Fibroblast of gingiva (primary cell): ENCODE measurements at places on chromosomes 5 and 9.
A peak's percentile ranks its signal among the peaks of the same experiment; 100 is the strongest.

DNA sequence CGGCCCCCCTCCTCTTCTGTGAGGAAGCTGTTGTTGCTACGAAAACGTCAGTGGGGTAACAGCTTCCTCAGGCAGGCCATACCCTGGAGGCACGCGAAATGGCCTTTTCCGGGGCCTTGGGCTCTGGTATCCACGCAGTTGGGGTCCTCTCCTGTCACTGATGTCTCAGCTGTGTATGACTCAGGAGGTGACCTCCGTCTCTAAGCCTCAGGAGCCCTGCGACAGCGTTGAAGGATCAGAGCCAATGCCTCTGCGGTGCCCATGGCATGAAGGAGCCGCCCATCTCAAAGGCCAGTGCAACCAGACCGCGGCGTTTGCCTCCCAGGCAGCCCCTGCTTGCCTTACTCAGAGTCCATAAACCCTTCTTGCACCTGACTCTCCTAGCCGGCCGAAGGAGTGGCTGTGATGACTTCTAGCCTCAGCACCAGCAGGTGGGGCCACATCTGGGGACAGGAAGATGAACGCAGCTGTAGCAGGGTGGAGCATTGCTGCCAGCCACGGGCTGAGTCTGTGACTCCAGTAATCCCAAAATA is 1.0 kb upstream of the MXD3 start:
- DNase-seq: no peak

DNA sequence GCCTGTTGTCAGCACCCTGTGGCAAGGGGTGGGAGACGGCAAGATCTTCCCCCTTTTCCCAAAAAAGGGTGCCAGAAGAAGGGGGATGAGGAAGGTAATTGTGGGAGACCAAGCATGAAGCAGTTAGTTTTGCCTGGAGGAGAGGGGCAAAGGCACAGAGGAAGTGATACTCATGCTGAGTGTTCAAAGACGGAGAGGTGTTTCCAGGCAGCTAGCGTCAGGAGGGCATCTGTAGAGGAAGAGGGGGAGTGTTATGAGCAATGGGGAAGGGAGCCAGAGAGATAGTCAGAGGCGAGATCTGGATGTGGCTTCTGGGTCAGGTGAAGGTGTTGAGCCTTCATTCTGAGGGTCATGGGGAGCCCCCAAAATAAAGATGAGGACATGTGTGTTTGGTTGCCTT is 26.9 kb upstream of the ADAM19 start:
- no peak for DNase-seq

DNA sequence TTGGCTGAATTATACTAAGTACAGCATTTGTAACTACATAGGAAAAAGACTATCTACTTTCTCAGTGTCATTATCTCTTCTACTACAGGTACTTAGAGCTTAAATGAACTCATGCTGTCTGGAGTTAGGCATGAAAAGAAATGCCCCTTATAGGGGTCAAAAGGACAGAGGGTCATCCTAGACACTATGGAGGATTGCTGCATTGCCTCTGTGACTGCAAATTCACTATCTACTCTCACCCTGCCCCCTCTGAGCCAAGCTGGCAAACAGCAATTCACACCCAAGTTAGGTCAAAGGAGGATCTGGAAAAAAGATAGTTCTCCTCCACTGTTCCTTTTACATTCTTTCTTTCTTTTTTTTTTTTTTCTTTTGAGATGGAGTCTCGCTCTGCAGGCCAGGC is 36.7 kb downstream of the ANKRD31 start:
- no peak for DNase-seq

GRCh38 chr9:30116673-30117217 is 2267.7 kb upstream of the ACO1 start:
- no peak for DNase-seq

- DNase-seq: peak; percentile 51
Observed at GRCh38 chr9:122080986-122081385, 12.1 kb downstream of the TTLL11 start.

DNA sequence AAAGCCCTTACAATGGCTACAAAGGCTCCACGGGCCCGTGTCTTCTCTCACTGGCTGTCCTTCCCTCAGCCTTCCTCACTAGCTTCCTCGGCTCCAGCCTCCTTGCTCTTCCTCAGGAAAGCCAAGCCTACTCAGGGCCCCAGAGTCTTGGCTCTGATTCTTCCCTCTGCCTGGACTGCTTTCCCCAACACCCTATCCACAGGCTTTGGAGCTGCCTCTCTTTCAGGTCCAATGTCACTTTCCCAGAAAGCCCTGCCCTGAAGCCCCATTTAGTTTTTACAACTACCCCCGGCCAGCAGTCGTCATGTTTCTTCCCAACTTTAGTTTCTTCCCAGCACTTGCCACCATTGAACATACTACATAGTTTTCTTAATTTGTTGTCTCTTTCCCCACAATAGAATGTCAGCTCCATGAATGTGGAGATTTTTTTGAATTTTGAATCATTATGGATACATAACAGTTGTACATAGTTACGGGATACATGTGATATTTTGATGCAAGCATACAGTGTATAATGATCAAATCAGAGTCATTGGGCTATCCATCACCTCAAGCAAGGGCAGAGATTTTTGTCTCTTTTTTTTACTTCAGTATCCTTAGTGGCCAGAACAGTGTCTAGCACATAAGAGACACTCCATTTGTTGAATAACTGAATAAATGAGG is 17.5 kb upstream of the TOMM5 start:
- DNase-seq: no peak

DNA sequence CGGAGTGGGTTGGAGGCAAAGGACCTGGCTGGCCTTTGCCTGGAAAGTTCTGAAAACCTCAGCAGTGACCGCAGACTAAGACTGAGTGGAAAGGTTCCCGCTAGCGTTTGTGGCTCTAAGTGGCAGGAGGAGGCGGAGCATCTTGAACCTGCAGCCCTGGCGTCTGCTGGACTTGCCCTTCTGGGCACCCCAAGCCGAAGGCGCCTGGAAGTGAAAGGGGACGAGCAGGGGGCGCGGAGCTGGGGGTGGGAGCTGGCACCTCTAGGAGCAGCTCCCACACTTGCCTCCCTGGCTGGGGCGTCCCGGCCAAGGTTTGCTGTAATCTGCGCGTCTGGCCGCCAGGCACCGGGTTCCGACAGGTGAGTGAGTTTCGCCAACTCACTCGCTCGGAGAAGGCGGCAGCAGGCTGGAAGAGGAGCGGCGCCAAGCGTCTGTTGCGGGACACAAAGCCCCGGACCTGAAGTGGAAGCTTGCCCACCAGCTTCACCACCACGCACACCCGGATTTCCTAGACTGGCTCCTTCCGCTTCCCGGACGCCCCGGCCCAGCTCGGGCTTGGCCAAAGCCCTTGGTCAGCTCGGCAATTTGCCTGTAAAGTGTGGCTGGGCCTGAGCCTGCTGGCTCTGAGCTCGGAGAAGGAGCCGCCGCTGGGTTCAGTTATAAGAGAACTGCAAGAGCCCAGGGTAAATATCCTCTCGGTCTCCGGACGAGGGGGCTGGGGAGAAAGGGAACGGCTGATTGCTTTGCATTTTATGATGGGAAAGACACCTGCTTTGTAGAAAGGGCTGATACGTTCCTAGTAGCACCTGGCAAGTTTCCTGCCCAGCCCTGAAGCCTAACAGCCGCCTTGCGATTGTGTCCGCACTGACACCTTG is at the start of gene GNA14:
Gene GNA14 (minus strand): TSS at position 89 of the 875 bp plus-strand sequence. CDS start 529 bp downstream, outside the sequence.
- DNase-seq: no peak

- no peak for DNase-seq
Observed at GRCh38 chr5:170011751-170012150, 31.5 kb upstream of the INSYN2B start.

- DNase-seq: no peak
Observed at GRCh38 chr5:33415811-33416354, 24.9 kb upstream of the TARS1 start.

DNA sequence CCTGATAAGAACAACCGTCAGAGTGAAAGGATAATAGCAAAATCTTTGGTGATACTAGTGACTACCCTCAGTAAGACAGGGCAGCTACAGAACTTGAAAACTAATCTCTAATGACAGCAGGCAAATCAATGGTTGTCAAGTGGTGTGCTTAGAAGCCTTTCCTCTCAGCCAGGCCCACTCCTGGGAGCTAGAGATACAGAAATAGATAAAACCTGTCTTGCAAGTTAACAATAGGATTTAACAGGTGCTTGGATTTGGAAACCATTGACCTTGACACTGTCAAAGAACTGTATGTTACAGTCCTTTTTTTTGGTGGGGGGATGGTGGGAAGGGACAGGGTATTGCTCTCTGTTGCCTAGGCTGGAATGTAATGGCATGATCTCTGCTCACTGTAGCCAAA is 118.6 kb downstream of the BASP1 start:
- no peak for DNase-seq

DNA sequence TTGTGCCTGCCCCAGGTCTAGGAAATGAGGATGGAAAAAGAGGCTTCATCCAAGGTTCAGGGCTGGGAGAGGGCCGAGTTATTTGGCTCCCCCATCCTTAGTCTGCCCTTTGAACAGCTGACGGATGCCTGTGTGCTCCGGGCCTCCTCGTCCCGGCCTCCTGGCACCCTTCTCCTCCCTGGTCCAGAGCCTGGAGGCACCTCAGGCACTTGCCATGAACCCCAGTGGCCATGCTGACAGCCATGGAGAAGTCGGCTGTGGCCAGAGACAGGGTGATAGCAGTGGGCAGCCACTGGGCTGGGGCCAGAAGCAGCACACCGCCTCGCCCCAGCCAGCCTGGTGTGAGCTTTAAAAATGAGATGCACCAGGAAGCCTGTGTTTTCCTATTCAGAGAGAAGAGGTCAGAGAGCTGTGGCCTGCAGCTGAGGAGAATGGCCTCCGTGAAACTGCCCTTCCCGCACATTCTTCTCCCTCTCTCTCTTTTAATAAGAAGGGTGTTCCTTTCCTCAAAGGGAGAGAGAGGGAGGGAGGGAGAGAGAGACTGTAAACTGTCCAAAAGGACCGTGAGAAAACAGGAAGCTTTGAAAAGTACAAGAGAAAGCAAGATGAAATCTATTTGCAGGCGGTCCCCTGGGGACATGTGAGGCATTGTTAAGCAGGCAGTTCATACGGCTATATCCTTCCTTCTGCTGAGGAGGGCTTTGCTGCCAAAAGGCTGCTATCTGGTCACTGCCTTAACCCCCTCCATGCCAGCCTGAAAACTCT is 55.3 kb downstream of the ZNF366 start:
- DNase-seq: peak; percentile 100

DNA sequence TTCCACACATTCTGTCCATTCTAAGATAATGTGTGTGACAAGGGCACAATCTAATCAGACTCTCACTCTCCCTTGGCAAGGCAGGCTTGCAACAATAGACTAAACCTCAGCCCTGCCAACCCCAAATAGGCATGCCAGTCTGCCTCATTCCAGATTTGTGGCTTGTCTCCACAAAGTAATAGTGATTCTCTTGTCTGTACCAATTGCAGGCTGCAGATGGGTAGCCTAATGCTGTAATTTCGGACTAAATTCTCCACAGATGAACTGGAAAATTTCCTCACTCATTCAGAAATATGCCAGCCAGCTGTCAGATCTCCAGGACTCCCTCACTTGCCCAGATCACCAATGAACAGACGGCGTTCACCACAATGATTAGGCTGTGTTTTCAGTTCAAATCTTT is 413.6 kb downstream of the ELAVL2 start:
- DNase-seq: no peak

- DNase-seq: no peak
Observed at GRCh38 chr5:119333421-119333851, 22.4 kb upstream of the TNFAIP8 start.

GRCh38 chr9:94837404-94837803 is 110.9 kb downstream of the AOPEP start:
- DNase-seq: no peak

- DNase-seq: no peak
Observed at GRCh38 chr5:102545175-102545574, 46.4 kb upstream of the SLCO6A1 start.

- no peak for DNase-seq
Observed at GRCh38 chr5:110623874-110624273, 102.6 kb downstream of the TMEM232 start.

- DNase-seq: peak; percentile 63
Observed at GRCh38 chr5:83255268-83255667, 177.9 kb downstream of the XRCC4 start.

GRCh38 chr5:97098922-97099321 is 43.5 kb downstream of the LIX1 start:
- no peak for DNase-seq

GRCh38 chr9:79682076-79682736 is 110.4 kb downstream of the TLE4 start:
- DNase-seq: no peak

- DNase-seq: no peak
Observed at GRCh38 chr5:89480406-89481007, 597.5 kb upstream of the MEF2C start.

GRCh38 chr5:16736158-16736995 is 119.6 kb upstream of the RETREG1 start:
- DNase-seq: peak; percentile 53

- DNase-seq: no peak
Observed at GRCh38 chr9:123338710-123339665, 17.0 kb upstream of the CRB2 start.

DNA sequence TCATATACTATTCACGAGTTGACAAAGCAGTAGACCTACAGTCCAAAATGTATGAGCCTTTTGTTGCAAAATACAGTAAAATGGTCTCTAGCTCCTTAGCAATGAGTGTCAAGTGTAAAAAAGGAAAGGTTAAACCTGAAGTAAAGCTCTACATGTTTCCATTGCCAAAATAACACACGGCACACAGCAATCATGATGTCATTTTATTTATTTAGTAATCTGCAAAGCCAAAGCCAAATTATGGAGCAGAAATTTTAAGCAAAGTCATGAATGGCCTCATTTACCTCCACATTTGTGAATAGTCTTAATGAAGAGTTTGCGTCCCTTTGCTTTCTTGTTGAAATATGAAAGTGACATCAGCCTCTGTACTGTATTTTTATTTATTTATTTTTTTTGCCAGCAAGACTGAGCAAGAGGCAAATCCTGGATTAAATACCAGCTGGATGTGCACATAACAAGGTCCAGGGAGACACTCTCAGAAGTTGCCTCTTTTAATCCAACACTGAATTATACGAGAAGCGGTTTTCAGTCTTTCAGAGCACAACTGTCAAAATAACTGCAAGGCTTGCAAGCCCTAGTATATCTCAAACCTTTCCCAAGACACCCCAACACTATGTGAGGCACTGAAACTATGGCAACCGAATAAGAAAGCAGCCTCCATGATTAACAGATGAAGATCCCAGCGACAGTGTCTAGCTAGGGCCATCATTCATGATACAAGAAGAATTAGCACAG is 9.7 kb downstream of the SEMA6A start:
- DNase-seq: no peak

DNA sequence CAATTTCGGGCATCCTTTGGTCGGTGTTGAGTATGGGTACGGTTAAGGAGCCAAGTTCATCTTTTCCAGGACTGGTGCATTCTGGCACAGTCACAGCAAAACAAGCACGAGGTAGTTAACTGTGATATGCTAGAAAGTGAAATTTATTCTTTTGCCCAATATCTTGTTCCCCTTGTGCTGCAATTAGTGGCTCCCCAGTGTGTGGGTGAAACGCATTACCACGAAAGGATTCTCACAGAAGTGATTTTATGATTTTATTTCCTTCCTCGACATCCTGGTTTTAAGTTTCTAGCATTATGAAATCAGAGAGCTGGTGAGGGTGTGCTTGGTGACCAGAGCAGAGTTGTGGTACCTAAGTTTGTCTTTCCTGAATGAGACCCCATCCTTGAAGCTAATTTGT is 1.5 kb downstream of the FRMPD1 start:
- no peak for DNase-seq
